ENCODE measurements at places on chromosomes 1 and 21.

- DNase-seq, result no peak
These were observed 2.5 kb upstream of the SLC6A9 start for GRCh38 chr1:44033756-44034155.

DNA sequence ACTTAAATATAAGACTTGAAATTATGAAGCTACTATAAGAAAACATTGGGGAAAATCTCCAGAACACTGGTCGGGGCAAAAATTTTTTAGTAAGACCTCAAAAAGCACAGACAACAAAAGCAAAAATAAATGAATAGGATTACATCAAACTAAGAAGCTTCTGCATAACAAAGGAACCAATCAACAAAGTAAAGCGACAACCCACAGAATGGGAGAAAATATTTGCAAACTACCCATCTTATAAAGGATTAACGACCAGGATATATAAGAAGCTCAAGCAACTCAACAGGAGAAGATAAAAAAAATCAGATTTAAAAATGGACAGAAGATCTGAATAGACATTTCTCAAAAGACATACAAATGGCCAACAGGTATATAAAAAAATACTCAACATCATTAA, 19.1 kb downstream of the UCHL5 start:
- DNase-seq, result no peak

GRCh38 chr1:31714442-31715086, 10.7 kb upstream of the COL16A1 start:
- peak; percentile 88 for DNase-seq

DNA sequence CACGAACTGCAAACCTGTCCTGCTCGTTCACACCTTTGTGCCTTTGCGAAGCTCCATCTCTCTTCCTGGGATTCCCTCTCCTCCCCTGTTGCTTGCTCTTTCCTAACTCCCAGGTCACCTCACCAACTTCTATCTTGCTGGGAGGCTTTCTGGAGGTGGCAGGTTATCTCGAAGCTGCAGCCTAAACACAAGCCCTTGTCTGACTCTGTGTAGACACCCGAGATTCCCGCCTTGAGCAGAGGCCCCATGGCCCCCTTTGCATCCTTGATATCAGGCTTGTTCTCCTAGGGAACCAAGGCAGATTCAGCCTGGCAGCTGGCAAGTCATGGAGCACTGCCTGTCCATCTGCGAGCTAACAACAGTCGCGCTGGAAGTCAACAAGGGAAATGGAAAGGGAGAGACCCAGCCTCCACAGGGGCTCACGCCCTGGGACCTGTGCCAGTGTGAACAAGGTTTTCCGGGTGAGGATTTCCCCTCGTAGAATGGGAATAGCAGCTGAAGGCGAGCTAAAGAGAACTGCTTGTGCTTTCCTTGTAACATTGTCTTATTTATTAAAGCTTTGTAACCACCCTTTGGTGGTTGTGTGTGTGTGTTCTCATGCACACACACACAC, 109.5 kb upstream of the JUN start:
- DNase-seq, result no peak

DNA sequence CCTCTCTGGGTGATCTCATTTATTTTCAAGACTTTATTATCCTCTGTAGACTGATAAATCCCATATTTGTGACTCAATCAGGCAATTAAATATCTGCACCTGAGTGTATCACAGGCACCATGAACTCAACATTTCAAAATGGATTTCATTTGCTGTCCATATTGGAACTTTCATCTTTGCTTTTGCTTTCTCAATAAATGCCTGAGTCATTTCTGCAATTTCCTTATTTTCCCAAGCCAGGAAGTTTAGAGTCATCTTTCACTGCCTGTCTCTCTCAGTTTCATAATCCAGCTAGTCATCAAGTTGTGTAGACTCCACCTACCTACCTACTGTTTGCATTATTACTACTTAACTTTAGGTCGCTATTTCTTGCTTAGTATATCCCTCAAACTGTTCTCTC, 540.9 kb downstream of the LMO4 start:
- no peak for DNase-seq

- DNase-seq, result no peak
These were observed 28.2 kb upstream of the PRDX6 start for GRCh38 chr1:173448945-173449344.

GRCh38 chr1:75136195-75136815, 2.1 kb downstream of the LHX8 start:
- peak; percentile 66 for DNase-seq

DNA sequence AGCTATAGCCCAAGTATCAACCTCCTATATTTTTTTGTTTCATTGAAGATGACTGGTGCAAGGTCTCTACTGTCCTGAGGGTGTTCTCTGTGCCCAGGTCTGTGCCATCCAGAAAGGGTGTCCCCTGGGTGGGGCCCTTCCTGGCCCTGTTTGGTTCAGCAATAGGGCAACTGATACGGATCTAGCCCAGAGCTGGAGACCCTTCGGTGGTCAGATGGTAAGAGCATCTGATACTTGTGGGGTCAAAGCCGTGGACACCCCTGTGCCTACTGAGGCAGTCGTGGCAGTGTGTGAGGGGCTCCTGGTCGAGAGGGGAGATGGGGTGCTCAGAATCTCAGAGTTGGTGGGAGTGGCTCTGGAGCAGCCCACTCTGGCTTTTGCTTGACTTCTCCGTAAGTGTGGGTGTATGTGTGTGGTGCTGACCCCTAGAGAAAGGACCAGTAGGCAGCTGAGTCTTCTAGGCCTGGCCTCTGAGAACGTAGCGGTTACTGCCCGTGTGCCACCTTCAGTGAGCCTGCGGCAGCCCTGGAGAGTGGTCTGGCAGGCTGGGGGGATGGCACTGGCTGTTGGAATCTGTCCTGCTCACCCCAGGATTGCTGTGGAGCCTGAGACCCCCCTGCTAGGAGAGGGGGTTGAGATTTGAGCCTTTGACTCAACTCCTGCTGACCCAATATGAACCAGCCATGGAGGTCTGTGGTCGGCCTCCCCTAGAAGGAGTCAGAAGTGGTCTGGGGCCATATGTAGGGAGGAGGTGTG, 2.7 kb downstream of the AMPD2 start:
- DNase-seq, result peak; percentile 58

- no peak for DNase-seq
These were observed 131.2 kb downstream of the PIK3R3 start for GRCh38 chr1:46001081-46001785.

GRCh38 chr1:9425859-9426258, 113.4 kb upstream of the SLC25A33 start:
- no peak for DNase-seq

DNA sequence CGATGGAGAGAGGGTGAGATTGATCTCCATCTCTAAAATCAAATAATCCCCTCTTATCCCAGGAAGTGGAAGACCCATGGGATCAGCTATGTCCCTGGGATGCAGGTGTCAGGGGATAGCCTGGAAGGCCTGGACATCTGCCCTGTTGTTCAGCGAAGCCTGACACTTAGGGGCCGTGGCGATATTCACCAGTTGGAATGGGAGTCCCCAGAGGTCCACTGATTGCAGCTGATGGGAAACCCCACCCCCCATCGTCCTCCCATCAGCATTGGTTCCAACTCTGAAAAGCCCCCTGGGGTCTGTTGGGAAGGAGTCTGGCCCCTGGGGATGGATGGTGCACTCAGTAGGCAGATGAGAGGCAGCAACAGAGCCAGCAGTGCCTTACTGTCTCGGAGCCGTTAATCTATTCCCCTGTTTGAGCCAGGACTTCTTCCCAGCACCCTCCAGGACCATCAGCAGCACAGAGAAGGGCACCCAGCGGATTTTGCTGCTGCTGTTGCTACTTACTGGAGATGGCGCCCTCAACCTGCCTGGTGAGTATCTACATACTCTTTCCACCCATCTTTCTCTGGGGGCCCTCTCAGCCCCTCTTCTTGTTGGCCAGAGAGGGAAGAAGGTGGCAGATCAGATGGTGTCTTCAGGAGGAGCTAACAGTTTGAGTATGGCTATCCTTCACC, 13.4 kb downstream of the CATSPER4 start:
- no peak for DNase-seq

GRCh38 chr1:156912861-156913808, 7.3 kb upstream of the LRRC71 start:
- no peak for DNase-seq

- peak; percentile 74 for DNase-seq
These were observed 748 bp downstream of the PPP1R15B start for GRCh38 chr1:204410688-204411450.

GRCh38 chr1:41735631-41736260, 183.0 kb downstream of the HIVEP3 start:
- DNase-seq, result no peak

DNA sequence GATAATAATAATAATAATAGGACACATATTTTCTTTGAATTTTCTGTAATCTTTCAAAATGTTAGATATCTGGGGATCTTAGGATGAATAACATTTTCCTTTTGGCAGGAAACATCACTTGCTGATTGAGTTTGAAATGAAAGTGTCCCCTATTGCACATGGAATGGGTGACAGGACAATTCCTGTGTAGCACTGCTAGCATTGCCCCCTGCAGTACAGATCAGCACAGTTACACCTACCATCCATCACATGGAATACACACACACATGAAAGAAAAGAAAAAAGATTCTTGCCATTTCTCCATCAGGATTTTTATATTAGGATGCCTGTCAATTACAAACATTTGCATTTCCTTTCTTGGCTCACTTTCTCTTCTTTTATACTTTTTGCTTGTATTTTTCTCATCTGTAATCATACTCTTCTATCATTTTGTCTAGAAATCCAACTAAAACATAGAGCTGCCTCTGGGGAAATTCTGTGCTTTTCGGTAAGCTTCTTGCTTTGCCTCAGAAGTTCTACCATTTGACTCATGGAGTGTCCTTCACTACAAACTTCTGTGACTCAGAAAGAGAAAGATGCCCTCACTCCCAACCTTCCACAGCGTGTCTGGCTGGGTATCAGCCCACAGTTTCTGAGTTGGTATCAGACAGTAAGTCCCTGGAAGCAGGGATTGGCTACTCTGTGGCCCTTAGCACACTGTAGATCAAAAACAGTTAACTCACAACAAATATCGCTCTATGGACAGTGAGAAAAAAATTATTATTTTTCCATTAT, 641.2 kb downstream of the PTPRC start:
- no peak for DNase-seq

- no peak for DNase-seq
These were observed 243.0 kb upstream of the RUNX1 start for GRCh38 chr21:35291973-35292627.

DNA sequence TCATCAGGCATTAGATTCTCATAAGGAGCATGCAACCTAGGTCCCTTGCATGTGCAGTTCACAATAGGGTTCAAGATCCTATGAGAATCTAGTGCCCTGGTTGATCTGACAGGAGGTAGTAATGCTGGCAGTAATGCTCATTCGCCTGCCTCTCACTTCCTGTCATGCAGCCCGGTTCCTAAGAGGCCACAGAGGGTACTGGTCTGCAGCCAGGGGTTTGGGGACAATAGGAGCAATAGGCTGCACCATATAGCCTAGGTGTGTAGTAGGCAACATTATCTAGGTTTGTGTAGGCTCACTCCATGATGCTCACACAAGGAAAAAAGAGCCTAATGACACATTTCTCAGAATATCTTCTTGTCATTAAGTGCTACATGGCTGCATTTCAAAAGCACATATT, 25.8 kb downstream of the CFHR5 start:
- no peak for DNase-seq

GRCh38 chr1:2166695-2167094, 27.9 kb downstream of the FAAP20 start:
- DNase-seq, result no peak

GRCh38 chr1:5304702-5305101, 650.3 kb downstream of the AJAP1 start:
- DNase-seq, result no peak

GRCh38 chr1:27108588-27108987, 46.3 kb downstream of the SLC9A1 start:
- no peak for DNase-seq

- no peak for DNase-seq
These were observed 241.2 kb downstream of the PTBP2 start for GRCh38 chr1:96962751-96963211.

DNA sequence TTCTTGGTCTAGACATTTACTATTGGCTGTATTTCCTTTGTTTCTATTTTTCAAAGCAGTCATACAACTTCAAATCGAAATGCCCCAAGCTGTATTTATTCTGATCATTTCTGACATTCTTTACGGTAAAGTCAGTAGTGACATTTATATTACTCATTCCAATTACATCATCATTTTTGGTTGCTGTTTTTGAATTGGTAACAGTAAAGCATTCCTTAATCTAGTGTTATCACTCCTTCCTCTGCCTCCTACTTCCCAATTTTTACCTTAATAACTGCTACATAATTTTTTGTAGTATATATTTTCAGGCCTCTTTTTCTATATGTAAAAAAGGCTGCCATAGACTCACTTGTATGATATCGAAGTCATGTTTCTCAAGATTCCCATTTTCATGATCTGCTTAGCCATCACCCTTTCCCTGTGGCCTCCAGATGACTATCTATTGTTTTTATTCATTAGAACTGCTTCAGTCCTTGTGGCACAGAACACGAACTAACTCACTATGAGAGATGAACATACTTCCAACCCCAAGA, 167.2 kb downstream of the RUNX1 start:
- DNase-seq, result no peak

DNA sequence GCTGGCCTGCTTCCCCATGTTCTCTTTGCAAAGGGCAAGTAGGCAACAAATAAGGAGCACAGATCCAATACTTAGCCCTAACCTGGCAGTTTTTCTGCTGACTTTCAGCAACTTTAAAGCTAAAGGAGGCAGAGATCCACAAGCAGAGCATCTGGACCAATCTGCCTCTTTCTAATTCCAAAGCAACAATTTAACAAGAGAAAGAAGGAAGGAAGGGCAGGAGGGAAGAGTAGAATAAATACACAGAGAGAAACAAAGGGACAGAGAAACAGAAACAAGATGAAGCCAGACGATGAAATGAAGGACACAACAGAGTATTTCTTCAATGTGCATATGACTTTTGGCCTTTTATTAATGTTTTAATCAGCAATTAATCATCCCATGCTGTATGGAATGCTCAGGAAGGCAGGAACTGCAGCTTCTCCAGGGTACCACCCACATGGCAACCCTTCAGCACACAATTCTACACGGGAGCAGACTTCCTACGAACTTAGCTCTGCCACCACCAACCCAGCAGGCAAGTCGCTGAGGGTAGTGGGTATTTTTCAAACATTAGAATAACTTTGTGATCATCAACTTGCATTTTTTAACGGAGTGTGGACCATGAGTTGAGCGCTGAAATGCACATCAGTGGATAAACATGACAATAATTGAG, 15.3 kb downstream of the CLCC1 start:
- no peak for DNase-seq

- no peak for DNase-seq
These were observed 166.7 kb downstream of the SIPA1L2 start for GRCh38 chr1:232463225-232463624.

- no peak for DNase-seq
These were observed 10.5 kb downstream of the SPOCD1 start for GRCh38 chr1:31805318-31805717.

GRCh38 chr1:202247837-202248795, 54.5 kb downstream of the LGR6 start:
- DNase-seq, result no peak

Measured in left forelimb (tissue), 1 donor.